T-helper 2 cell treated with Interferon-gamma antibody and Interleukin-4, amounts not matched to agents 100 ng/mL and 5 ng/mL, for 36 hours (primary cell): ENCODE measurements at places on chromosomes 3 and 15. TPM values are rescaled to one million over a fixed set of nuclear protein-coding genes. Genes with fewer than 3 reads are reported as not detected.

The AADACL2 gene
- not detected in 2 replicates for total RNA-seq

The CCDC54 gene
- not detected in 2 replicates for total RNA-seq

The CCDC80 gene
- 0.02 TPM in 1 of 2 replicates, not detected in the other for total RNA-seq

The TBC1D23 gene
- total RNA-seq: 27.3 and 30.7 TPM in 2 replicates

The ESYT3 gene
- 0.61 and 1.2 TPM in 2 replicates for total RNA-seq

The FANCD2OS gene
- not detected in 2 replicates for total RNA-seq

The DUOXA1 gene
- total RNA-seq: not detected in 2 replicates

The SI gene
- total RNA-seq: not detected in 2 replicates

The SERPINI1 gene
- total RNA-seq: 1.4 and 2.1 TPM in 2 replicates

The DUOX1 gene
- 0.09 TPM in 1 of 2 replicates, not detected in the other for total RNA-seq

The IMPG2 gene
- 0.20 TPM in 2 replicates for total RNA-seq

The PPIB gene
- 587 and 601 TPM in 2 replicates for total RNA-seq

The SYNPR gene
- not detected in 2 replicates for total RNA-seq

The PPP2R3A gene
- total RNA-seq: 0.20 TPM in 1 of 2 replicates, not detected in the other

The EFCC1 gene
- 0.07 TPM in 1 of 2 replicates, not detected in the other for total RNA-seq

The FSTL1 gene
- total RNA-seq: 0.14 and 0.25 TPM in 2 replicates

The SLC38A3 gene
- total RNA-seq: not detected in 2 replicates

The KLF15 gene
- total RNA-seq: not detected in 2 replicates

The GDPGP1 gene
- total RNA-seq: 13.1 and 14.5 TPM in 2 replicates

The SERPINI2 gene
- total RNA-seq: not detected in 2 replicates

The TGM4 gene
- not detected in 2 replicates for total RNA-seq

The ST8SIA2 gene
- total RNA-seq: not detected in 2 replicates

The TMEM40 gene
- not detected in 2 replicates for total RNA-seq

The THAP10 gene
- 0.23 TPM in 1 of 2 replicates, not detected in the other for total RNA-seq

The PML gene
- total RNA-seq: 89.5 and 93.0 TPM in 2 replicates

The PRRT3 gene
- 6.2 TPM in 2 replicates for total RNA-seq

The KLHL6 gene
- total RNA-seq: 31.7 and 32.5 TPM in 2 replicates

The THSD4 gene
- not detected in 2 replicates for total RNA-seq

The CPLX3 gene
- 0.25 TPM in 2 replicates for total RNA-seq

The TMOD2 gene
- 4.1 and 4.2 TPM in 2 replicates for total RNA-seq

The NR2C2 gene
- 58.1 and 58.9 TPM in 2 replicates for total RNA-seq
